ENCODE measurements at places on chromosomes 6 and 20. TPM values are rescaled to one million over a fixed set of nuclear protein-coding genes. Genes with fewer than 3 reads are reported as not detected.

GRCh38 chr6:150977281-150977680 is 111.8 kb downstream of the MTHFD1L start:
- no peaks in the 10 kb centered on the region for H3K4me1 ChIP-seq
- H3K27ac ChIP-seq: no peak overlapping the region
- DNase-seq: no peak
- no peaks in the 10 kb centered on the region for H3K27me3 ChIP-seq

Gene AGPAT1
- total RNA-seq: 54.5 TPM

Gene DEFB124
- not detected for total RNA-seq

GRCh38 chr20:62019881-62020492 is 45.7 kb downstream of the TAF4 start:
- no peaks in the 10 kb centered on the region for H3K36me3 ChIP-seq
- peak; percentile 61 for DNase-seq
- H3K4me1 ChIP-seq: no peaks in the 10 kb centered on the region

Gene GPR6
- total RNA-seq: not detected

GRCh38 chr20:61744691-61745396 is 320.8 kb downstream of the TAF4 start:
- H3K36me3 ChIP-seq: no peaks in the 10 kb centered on the region
- no peaks in the 10 kb centered on the region for H3K27me3 ChIP-seq
- no peaks in the 10 kb centered on the region for H3K4me1 ChIP-seq
- H3K4me3 ChIP-seq: no peak overlapping the region
- no peak overlapping the region for H3K27ac ChIP-seq

Gene FAM217A
- not detected for total RNA-seq

DNA sequence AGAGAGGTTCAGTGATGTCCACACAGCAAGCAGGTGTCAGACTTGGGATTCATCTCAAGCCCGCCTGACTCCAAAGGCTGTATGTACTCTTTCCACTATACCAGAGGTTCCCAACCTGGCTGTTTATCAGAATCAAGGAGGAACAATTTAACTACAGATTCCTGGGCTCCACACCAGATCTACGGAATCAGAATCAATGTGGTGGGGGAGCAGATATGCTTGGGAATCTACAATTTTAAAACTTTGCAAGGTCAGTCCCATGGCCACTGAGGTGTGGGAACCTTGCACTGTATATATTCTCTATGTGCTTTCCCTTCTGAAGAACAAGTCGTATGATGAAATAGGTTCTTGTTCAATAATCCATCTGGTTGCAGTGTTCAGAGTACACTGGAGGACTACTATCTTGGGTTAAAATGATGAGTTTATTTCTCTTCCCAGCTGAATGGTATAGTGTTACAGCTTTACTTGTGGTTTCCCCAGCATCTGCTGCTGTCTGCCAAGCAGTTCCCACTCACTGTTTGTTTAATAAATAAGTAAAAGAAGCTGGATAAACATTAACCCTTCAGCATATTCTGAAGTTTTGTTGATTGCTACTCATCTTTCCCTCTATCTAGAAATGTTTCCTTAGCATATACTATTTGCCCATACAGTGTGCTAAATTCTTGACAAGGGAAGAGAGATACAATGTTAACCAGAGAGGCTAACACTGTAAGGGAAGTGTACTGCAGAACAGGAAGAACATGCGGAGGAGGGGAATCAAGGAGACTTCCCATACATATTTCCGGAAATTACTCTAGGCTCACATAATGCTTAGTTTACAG is 9.9 kb downstream of the TTI1 start:
- H3K4me3 ChIP-seq: no peak overlapping the region
- peaks cover 20% of the 10 kb centered on the region for H3K4me1 ChIP-seq
- no peak overlapping the region for H3K27ac ChIP-seq
- DNase-seq: no peak

GRCh38 chr6:138205437-138206094 is 12.7 kb downstream of the PBOV1 start:
- no peaks in the 10 kb centered on the region for H3K27me3 ChIP-seq
- DNase-seq: no peak
- no peaks in the 10 kb centered on the region for H3K36me3 ChIP-seq

DNA sequence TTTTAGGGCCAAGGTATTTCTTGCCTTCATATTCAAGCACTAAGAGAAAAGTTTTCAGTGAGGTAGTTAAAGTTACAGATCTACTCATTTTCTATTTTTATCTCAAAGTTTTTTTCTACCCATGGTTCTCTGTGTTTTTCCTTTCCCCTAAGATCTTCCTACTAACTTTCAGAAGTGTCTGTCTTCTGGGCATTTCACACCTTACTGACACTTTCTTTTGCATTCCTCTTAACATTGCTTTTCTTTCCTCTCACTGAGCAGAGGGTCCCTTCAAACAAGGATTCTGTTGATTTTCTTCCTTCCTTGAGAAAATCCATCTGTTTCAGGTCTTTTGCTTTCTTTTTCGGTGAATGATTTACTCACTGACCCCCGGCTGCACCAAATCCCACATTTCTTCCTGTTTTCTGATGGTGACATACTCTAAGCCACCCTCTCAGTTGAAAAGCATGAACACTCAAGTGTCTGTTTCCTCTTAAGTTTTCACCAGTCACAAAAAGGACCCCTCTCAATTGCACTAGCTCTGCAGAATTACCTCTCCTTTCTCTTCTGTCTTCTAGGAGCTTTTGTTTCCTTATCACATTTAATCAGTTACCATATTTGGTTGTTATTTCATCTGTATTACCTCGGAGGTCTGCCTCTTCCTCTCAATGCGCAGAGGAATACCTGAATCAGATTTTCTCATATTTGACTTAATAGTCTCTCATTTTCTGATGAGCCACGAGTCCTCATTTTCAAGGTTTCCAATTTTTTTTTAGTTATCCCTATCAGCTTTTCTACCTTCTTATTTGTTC is 73.5 kb upstream of the RNF217 start:
- H3K27ac ChIP-seq: no peak overlapping the region
- no peaks in the 10 kb centered on the region for H3K4me1 ChIP-seq
- no peaks in the 10 kb centered on the region for H3K36me3 ChIP-seq
- no peaks in the 10 kb centered on the region for H3K27me3 ChIP-seq
- no peak for DNase-seq

DNA sequence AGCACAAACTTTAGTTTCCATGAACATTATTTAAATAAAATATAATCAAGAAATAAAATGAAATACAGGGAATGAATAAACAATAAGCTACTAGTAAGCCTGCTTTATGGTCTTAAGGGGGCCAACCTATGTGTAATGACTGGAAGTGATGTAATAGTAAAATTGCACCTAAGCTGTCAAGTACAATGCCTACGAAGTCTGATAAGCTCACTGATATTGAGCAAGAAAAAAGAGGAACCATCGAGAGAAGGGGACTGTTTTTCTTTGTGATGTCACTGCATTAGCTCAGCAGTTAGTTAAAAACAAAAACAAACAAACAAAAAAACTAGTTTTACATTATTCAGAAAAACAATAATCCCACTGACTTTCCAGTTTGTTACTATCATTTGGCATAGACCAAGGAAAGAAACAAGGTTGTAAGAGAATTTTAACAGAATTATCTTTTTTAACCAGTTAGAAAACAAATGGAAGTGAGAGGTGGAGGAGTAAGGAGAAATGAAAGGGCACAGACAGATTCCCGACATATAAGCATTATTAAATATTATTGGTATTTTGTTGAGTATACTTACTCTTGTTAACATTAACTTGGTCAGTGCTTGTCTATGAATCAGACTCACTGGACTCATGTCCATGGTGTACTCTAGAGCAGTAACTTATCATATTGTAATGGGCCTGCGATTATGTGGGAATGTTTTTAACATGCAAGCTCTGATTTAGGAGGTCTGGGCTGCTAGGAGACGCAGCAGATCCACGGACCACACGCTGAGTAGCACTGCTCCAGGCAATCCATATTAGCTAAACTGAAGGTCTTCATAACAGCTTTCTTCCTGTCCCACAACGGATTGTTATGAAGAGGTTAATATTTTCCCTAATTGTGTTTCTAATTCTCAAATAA is 99.6 kb upstream of the HMGCLL1 start:
- H3K27ac ChIP-seq: no peak overlapping the region
- no peaks in the 10 kb centered on the region for H3K4me1 ChIP-seq
- no peak for DNase-seq
- no peak overlapping the region for H3K4me3 ChIP-seq
- H3K27me3 ChIP-seq: no peaks in the 10 kb centered on the region
- no peaks in the 10 kb centered on the region for H3K36me3 ChIP-seq

- H3K27me3 ChIP-seq: no peaks in the 10 kb centered on the region
- peaks cover 11% of the 10 kb centered on the region for H3K4me1 ChIP-seq
- H3K27ac ChIP-seq: peak overlapping the region; percentile 24
- peak; percentile 37 for DNase-seq
- H3K4me3 ChIP-seq: no peak overlapping the region
- H3K36me3 ChIP-seq: no peaks in the 10 kb centered on the region
Measured at GRCh38 chr6:170266061-170266825, 24.6 kb downstream of the DLL1 start.

Gene MOG
- not detected for total RNA-seq

GRCh38 chr6:44671333-44671732 is 283.8 kb downstream of the CDC5L start:
- H3K4me1 ChIP-seq: no peaks in the 10 kb centered on the region
- no peaks in the 10 kb centered on the region for H3K27me3 ChIP-seq
- no peaks in the 10 kb centered on the region for H3K36me3 ChIP-seq
- H3K27ac ChIP-seq: no peak overlapping the region

DNA sequence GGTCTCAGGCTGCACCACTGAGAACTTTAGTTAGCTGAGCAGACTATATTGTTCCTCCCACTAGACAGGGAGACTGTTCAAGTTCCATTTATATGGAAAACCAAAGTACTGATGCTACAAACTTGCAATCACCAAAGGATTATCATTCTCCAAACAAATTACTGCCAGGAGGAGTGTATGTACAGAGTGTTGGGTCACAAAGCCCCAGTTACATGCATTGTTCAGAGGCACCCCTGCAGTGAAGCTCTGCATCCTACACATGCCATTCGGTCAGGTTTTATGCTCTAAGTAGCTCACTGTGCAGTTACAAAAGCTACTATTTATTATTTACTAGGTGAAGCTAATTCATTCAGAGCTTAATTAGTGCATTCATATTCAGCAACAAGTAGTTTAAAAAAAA is 75.8 kb downstream of the SMLR1 start:
- H3K27me3 ChIP-seq: no peaks in the 10 kb centered on the region
- no peak overlapping the region for H3K27ac ChIP-seq
- H3K36me3 ChIP-seq: peaks cover 24% of the 10 kb centered on the region
- no peak for DNase-seq
- no peak overlapping the region for H3K4me3 ChIP-seq

GRCh38 chr20:37425103-37425625 is 79.2 kb downstream of the SRC start:
- no peak for DNase-seq
- no peak overlapping the region for H3K4me3 ChIP-seq
- no peaks in the 10 kb centered on the region for H3K27me3 ChIP-seq
- no peaks in the 10 kb centered on the region for H3K4me1 ChIP-seq
- no peak overlapping the region for H3K27ac ChIP-seq

- no peaks in the 10 kb centered on the region for H3K36me3 ChIP-seq
- no peak overlapping the region for H3K27ac ChIP-seq
- no peaks in the 10 kb centered on the region for H3K27me3 ChIP-seq
Measured at GRCh38 chr6:105484238-105485161, 81.6 kb upstream of the PREP start.

DNA sequence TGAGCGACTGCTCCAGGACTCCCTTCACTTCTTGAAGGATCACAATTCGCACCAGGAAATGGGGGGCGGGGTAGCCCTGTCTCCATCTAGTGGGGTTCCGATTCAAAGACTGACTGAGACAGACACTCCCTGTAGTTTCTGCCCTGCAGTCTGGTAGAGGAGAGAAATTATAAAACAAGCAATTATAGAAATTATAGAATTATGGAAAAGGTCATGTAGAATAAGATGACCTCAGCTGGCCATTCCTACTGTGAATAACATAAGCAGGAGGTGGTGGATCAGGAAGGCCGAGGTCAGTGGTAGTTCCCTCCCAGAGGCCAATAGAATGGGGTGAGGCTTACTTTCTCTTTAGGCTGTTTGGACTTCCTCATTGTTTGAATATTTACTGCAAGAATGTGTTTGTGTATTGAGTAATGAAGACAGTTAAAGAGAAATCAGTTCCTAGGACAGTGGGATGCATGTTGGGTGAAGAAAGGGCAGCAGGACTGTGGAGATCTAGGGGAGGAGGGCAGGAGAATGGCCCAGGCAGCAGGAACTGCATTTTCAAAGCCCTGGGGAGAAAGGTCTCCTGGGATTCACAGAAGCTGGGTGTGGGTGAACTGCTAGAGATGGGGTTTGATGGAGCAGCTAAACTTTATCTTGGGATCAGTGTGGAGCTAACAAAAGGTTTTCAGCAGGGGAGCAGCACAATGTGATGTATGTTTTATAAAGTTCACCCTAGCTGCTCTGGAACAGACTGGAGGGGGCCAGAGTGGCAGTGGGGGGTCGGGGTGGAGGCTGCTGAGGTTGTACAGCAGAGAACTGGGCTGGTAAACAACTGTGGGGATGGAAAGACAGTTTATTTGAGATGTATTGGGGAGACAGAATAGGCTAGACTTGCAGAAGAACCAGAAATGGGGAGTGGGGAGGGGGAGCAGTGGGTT is 2.1 kb downstream of the ZNF341 start:
- peaks cover 28% of the 10 kb centered on the region for H3K4me1 ChIP-seq
- H3K27me3 ChIP-seq: no peaks in the 10 kb centered on the region
- no peak for DNase-seq
- no peaks in the 10 kb centered on the region for H3K36me3 ChIP-seq
- H3K27ac ChIP-seq: peak overlapping the region; percentile 87

GRCh38 chr6:109204511-109204910 is 109.2 kb downstream of the CEP57L1 start:
- DNase-seq: no peak
- no peaks in the 10 kb centered on the region for H3K36me3 ChIP-seq
- H3K27me3 ChIP-seq: no peaks in the 10 kb centered on the region
- H3K4me3 ChIP-seq: no peak overlapping the region
- H3K27ac ChIP-seq: no peak overlapping the region
- no peaks in the 10 kb centered on the region for H3K4me1 ChIP-seq

Gene PAK5
- total RNA-seq: 0.20 TPM

- no peaks in the 10 kb centered on the region for H3K36me3 ChIP-seq
- no peak overlapping the region for H3K4me3 ChIP-seq
- no peak for DNase-seq
- no peaks in the 10 kb centered on the region for H3K27me3 ChIP-seq
- H3K27ac ChIP-seq: no peak overlapping the region
Measured at GRCh38 chr6:48996461-48997119, 466.5 kb downstream of the MMUT start.

DNA sequence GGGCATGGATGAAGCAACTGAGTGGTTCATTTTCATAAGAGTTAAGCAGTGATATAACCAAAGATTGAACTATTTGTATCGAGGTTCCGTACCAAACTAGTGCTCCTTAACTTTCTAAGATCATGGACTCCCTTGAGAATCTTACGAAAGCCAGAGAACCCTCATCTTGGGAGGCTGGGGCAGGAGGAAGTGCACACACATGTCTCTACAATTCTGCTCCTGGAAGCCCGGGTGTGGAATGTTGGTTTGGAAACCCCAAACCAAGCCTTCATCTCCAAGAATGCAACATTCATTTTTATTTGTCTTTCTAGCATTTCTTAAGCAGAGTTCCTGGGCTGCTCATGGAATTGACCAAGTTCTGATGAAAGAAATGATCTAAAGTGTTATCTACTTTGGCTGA is 250.5 kb upstream of the PRND start:
- no peaks in the 10 kb centered on the region for H3K27me3 ChIP-seq
- no peak for DNase-seq
- H3K4me3 ChIP-seq: no peak overlapping the region

Gene SLC22A3
- total RNA-seq: 68.1 TPM

Gene NCOA5
- 19.7 TPM for total RNA-seq

Gene LY6G6D
- not detected for total RNA-seq

Gene ZC2HC1B
- not detected for total RNA-seq

All from upper lobe of left lung (tissue), 6 donors.